ENCODE measurements at places on chromosomes 11 and 22.

DNA sequence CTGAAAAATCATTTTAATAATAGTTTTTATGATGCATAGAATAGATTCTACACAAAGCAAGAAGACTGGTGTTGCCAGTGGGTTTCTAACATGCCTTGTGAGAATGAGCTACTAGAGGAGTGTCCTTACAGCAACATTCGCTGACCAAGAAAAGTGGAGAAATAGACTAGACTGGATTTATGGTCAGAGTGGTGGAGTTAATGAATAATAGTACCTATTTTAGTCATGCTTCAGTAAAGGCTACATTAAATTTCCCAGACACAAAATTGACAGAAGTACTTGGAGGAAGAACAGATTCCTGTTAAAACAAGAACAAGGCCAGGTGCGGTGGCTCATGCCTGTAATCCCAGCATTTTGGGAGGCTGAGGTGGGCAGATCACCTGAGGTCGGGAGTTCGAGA is 539.2 kb downstream of the ETS1 start:
- no peak for DNase-seq

DNA sequence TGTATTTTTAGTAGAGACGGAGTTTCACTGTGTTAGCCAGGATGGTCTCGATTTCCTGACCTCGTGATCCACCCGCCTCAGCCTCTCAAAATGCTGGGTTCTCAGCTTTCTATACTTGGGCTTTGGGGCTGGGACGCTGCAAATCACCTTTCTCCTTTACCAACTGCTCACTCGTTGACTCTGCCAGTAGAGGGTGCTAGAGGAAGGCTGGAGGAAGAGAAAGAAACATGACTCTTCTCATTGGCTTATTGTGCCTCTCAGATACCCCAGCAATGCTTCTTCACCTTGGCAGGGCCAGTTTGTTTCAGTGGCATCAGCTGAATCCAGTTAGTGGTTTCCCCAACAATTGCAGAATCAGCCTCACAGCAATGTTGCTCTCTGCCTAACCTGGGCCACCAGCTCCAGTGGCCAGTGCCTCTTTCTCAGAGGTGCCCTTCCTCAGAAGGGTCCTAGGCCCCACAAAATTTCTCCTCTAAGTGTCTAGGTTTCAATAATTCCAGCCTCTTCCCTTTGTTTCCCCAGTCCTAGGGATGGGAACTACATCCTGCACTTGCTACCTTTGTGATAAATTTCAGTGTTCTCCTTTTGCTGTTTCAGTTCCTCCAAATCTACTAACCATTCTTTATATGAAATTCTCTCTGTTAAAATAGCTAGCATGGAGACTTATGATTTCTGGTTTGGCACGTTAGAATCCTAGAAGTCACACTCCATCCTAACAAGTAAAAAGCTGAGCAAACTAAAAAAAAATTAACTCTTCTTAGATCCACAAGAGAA is 71.5 kb upstream of the VSTM5 start:
- peak; percentile 18 for DNase-seq

DNA sequence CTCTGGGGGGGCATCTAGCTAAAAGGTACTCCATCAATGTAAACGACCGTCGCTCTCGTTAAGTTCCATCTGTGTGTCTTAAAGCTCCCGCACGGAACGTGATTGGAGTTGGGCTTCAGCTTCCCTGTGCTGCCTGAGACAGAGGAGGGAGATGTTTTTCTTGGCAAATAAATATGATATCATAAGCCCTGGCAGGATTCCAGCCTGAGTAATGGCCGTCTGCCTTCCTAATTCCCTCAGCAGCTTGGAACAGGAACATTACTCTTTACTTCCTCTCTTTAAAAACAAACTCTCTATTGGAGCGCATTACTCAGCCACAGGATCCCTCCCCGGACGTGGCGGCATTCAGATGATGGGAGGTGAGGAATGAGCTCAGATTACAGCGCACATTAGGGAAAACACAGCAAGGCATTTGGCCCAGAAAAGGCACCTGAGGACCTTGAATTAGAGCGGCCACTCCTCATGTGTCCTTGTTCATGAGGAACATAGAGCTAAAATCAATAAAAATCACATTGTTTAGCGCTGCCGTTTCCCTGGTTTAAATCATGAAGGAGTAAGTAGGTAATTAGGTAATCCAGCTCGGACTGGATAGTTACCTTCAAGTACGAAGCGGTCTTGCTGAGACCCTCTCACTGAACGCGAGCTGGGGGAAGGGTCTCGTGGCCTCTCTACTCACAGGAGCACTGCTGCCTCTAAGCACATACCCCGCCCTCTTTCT is 230.4 kb downstream of the ST3GAL4 start:
- peak; percentile 85 for DNase-seq

DNA sequence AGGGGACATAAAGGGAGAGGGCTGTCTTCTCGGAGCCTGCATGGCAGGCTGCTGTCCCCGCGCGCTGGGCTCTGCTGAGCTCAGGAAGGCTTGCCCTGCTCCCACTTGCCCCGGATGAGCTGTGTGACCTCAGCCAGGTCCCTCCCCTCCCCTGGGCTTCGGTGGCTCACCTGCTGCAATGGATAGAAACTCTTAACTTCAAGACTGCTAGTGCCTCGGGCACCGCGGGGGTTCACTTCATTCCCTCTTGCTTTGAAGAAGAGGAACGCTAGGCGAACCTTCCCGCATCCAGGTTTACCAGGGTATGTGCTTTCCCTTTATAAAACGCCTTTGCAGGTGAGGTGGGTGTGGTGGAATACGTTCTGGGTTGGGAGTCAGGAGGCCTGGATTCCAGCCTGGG is 115.0 kb downstream of the PHF21B start:
- DNase-seq, result no peak

DNA sequence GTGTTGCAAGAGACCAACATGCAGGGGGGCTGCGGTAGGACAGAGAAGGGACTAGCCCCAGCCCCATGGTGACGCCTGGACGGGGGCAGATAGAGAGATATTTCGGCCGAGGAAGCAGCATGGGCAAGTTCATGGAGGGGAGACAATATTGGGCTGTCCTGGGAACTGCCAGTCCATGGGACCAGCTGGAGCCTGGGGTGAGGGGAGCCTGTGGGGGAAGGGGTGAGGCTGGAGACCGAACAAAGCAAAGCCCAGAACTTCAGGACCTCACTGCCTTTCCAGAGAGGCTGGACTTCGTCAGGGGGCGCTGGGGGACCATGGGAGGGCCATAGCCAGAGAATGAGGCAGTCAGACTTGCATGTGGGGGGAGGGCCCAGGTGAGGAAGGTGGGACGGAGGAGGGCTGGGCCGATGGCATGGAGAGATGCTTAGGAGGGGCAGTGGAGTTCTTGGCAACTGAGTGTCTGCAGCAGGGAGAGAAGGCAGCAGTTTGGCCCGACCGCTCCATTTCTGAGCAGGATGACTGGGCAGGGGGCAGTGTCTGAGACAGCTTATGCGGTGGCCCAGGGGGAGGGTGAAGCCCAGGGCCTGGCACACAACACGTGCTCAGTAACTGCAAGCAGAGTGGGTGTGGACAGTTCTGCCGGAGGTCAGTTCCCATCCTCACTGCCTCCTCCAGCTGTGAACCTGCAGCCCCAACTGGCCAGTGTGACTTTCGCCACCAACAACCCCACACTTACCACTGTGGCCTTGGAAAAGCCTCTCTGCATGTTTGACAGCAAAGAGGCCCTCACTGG is 712 bp downstream of the UPK3A start:
- DNase-seq, result no peak

DNA sequence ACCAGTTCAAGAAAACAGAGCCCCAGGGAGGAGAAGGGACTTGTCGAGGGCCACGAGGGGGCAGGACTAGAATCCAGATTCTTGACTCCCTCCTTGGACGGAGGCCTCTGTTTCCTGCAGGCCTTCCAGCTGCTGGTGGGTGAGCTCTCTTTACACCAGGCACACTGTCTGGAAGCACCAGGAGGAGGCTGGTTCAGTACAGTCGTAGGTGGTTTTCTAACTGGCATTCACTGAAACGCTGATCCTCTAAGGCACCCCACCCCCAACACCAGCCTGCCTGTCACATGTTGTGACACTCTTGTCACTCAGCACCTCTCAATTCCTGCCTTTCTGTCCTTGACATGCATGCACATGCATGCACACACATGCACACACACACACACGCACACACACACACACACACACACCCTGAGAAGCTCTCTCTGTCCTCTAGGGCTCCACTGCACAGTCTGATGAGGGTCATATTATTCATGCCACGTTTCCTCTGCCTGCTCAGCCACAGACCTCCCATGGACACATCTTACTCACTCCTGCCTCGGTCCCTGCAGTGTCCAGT is 751 bp downstream of the MS4A10 start:
- peak; percentile 4 for DNase-seq

GRCh38 chr22:48722661-48723060 is 1105.0 kb downstream of the BRD1 start:
- DNase-seq, result no peak

Data from Caki2 (cell line).